Stimulated activated CD4-positive, alpha-beta T cell treated with anti-CD3 and anti-CD28 coated beads, Interleukin-1b, Interleukin-23, amount 100 ng/mL, for 1 hour (primary cell): ENCODE measurements at places on chromosomes 5 and 9.

- DNase-seq: no peak
Measured at GRCh38 chr5:172766287-172767108, 4.5 kb downstream of the DUSP1 start.

GRCh38 chr5:95262933-95263660, 21.8 kb downstream of the MCTP1 start:
- DNase-seq: no peak

GRCh38 chr5:10275460-10275859, 25.4 kb downstream of the CCT5 start:
- DNase-seq: no peak

GRCh38 chr5:132500244-132500930, 9.8 kb upstream of the IRF1 start:
- DNase-seq: no peak

DNA sequence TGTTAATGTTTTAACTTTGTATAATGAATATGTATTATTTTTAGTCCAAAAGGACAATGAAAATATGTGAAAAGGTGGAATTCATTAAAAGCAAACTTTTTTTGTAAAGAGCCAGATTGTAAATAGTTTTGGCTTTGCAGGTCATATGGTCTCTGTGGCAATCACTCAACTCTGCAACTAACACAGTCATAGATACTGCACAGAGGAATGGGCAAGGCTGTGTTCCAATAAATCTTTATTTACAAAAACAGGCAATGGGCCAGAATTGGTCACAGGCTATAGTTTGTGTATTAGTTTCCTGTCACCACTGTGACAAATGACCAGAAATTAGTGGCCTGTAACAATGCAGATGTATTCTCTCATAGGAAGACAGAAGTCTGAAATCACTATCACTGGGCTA, 125.4 kb upstream of the PTCH1 start:
- DNase-seq: no peak

GRCh38 chr5:80213466-80213865, 42.4 kb downstream of the SERINC5 start:
- no peak for DNase-seq
